CD4-positive, alpha-beta T cell treated with Interleukin-21 for 1 hour (primary cell): ENCODE measurements at places on chromosomes 11 and 22.

- DNase-seq, result no peak
Observed at GRCh38 chr11:12275818-12276217, 101.6 kb upstream of the PARVA start.

- no peak for DNase-seq
Observed at GRCh38 chr11:122883646-122883979, 1.1 kb downstream of the JHY start.

- no peak for DNase-seq
Observed at GRCh38 chr11:76798202-76798581, 15.0 kb downstream of the TSKU start.

- no peak for DNase-seq
Observed at GRCh38 chr22:28734393-28734792, 7.2 kb downstream of the CHEK2 start.

DNA sequence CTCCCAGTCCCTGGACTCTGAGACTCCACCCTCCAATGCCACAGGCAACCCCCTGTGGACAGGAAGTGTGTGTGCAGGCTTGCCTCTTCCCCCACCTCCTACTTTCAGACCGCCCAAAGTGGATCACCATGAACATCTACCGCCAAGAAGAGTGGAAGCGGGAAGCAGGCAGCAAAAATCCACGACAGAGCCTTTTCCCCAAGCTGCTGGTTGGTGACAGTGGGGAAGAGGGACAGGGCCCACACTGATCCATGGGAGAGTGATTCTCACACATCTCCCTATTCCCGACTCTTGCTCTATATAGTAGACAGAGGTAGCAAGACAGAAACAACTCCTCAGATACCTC, 53.4 kb upstream of the SPATA19 start:
- no peak for DNase-seq
